Type B pancreatic cell (in vitro differentiated cells): ENCODE measurements at places on chromosomes 6 and 20. TPM values are rescaled to one million over a fixed set of nuclear protein-coding genes. Genes with fewer than 3 reads are reported as not detected.

The BPIFB4 gene
- not detected in 2 replicates for total RNA-seq

The TOMM34 gene
- total RNA-seq, result 42.8 and 58.2 TPM in 2 replicates

The RIMS1 gene
- 3.7 and 5.9 TPM in 2 replicates for total RNA-seq

The LY6G6D gene
- 1.5 TPM in 1 of 2 replicates, not detected in the other for total RNA-seq

The NDUFAF5 gene
- 24.6 and 26.1 TPM in 2 replicates for total RNA-seq

The PHF3 gene
- 46.7 and 50.6 TPM in 2 replicates for total RNA-seq

The HLA-DQA2 gene
- total RNA-seq, result not detected in 2 replicates
